Mesendoderm (in vitro differentiated cells): ENCODE measurements at places on chromosomes 4 and X.
A peak's percentile ranks its signal among the peaks of the same experiment; 100 is the strongest.

DNA sequence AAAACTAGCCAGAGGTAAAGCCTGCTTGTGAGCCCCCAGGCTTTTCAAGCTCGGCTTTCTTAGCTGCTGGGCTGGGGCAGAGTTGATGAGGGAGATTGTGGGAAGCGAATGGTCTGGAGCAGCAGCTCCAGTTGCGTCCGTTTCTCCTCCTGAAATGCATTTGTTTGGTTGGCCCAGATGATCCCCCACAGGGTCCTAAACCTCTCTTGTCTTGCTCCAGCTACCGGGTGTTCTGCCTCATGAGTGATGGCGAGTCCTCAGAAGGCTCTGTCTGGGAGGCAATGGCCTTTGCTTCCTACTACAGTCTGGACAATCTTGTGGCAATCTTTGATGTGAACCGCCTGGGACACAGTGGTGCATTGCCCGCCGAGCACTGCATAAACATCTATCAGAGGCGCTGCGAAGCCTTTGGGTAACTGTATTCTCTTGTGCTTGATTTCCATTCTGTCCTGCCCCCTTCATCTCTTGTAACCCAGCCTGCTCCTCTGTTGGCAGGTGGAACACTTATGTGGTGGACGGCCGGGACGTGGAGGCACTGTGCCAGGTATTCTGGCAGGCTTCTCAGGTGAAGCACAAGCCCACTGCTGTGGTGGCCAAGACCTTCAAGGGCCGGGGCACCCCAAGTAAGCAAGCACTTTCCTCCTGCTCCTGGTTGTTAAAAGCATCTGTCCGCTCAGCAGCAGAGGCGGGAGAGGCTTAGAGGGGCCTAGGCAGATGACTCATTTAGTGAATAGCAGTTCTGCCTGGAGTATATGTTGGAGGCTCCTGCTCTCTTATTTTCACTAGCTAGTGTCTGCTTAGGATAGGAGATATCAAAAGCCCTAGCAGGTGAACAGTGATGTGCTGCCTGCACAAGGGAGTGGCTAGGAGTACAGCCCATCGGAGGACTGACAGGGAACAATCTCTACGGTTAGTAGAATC is 15.3 kb downstream of the TKTL1 start:
- H3K4me1 ChIP-seq, result no peaks in the 10 kb centered on the region
- H3K27ac ChIP-seq, result no peak overlapping the region
- DNase-seq, result no peak
- H3K27me3 ChIP-seq, result no peaks in the 10 kb centered on the region
- H3K36me3 ChIP-seq, result no peaks in the 10 kb centered on the region

- H3K27ac ChIP-seq, result no peak overlapping the region
- no peaks in the 10 kb centered on the region for H3K4me1 ChIP-seq
- DNase-seq, result no peak
- no peaks in the 10 kb centered on the region for H3K36me3 ChIP-seq
Measured at GRCh38 chrX:154545673-154546274, 872 bp downstream of the G6PD start.

DNA sequence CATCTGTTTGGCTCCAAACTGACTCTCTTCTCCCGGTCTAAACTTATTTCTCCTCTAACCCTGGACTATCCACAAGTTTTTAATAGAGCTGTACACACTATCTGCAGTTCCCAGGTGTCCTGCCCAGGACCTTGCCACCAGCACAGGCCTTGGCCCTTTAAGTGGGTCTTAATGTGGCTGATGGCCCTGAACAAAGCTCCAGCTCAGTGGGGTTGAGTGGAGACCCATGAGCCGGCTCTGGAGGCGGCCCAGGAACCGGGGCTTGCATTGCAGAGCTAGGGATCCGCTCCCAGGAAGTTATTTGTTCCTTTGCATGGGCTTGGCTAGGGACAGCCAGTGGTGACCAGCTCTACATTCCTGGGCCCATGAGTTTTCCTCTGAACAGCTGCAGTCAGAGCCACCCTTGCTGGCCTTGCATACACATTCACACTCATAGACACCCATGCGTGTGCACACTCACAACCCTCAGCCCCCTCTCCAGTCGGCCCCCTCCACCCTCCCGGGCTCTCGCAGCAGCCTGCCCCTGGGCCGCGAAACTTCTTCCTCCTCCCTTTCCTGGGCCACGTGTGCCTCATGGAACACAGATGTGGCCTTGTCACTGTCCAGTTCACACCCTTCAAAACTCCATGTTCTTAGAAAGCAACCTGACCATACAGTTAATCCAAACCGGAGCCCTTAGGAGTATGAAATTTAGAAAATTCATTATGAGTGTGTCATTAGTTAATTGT is 58.2 kb downstream of the GPR143 start:
- no peaks in the 10 kb centered on the region for H3K4me1 ChIP-seq
- H3K36me3 ChIP-seq, result peaks cover 2% of the 10 kb centered on the region
- no peak for DNase-seq
- no peak overlapping the region for H3K27ac ChIP-seq
- no peak overlapping the region for H3K4me3 ChIP-seq

- H3K27ac ChIP-seq, result no peak overlapping the region
- H3K4me3 ChIP-seq, result no peak overlapping the region
- no peaks in the 10 kb centered on the region for H3K36me3 ChIP-seq
- DNase-seq, result no peak
- H3K27me3 ChIP-seq, result no peaks in the 10 kb centered on the region
Measured at GRCh38 chr4:138177278-138177968, 64.7 kb downstream of the SLC7A11 start.

GRCh38 chrX:130418740-130419139 is 17.0 kb downstream of the RBMX2 start:
- no peak overlapping the region for H3K4me3 ChIP-seq
- no peak for DNase-seq
- no peaks in the 10 kb centered on the region for H3K27me3 ChIP-seq
- H3K36me3 ChIP-seq, result no peaks in the 10 kb centered on the region
- no peak overlapping the region for H3K27ac ChIP-seq
- no peaks in the 10 kb centered on the region for H3K4me1 ChIP-seq

DNA sequence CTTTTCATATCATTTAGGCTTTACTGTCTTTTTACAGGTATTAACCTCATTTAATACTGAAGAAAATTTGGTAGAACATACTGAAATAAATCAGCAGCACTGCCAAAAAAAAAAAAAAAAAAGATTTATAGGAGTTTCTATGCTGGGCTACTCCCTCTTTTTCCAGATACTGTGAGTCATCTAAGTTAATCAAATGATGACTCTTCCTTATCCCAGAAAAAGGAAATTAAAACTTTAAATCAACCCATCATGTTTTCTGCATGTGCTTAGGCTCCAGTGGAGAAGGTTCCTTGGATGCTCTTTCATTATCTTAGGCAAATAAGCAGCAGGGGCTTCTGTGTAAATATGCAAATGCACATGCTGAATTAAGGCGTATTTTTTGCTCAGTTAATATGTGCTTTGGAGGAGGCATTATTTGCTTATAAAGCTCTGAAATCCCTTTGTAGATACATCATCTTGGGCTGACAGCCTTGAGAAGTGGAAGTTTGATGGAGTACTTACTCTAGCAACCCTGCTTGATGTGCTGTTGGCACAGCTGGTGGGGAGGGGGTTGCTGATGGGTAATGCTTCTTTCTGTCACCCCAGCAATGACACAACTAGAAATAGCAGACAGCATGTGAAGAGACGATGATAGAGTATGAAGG is 136.1 kb downstream of the C4orf33 start:
- H3K27me3 ChIP-seq, result no peaks in the 10 kb centered on the region
- no peak overlapping the region for H3K27ac ChIP-seq
- H3K36me3 ChIP-seq, result no peaks in the 10 kb centered on the region
- H3K4me3 ChIP-seq, result no peak overlapping the region
- no peak for DNase-seq
- H3K4me1 ChIP-seq, result no peaks in the 10 kb centered on the region

DNA sequence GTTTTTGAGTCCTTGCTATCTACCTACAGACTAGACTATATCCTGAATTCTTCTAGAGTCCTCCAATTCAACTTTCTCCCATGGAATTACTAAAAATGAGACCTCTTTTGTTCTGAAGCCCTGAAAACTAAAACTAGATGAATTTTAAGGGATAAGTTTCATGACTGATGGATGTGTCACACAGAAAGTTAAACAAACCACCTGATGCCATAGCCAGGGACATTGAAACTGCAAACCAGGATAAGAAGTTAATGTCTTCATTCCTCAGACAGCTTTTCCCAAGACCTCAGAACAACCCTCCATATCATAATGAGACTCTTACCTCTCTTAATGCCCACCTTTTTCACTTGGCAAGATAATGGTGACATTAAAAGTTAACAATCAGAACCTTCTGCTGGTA is 81.5 kb upstream of the PTPN13 start:
- H3K36me3 ChIP-seq, result no peaks in the 10 kb centered on the region
- no peak for DNase-seq
- H3K4me3 ChIP-seq, result no peak overlapping the region

DNA sequence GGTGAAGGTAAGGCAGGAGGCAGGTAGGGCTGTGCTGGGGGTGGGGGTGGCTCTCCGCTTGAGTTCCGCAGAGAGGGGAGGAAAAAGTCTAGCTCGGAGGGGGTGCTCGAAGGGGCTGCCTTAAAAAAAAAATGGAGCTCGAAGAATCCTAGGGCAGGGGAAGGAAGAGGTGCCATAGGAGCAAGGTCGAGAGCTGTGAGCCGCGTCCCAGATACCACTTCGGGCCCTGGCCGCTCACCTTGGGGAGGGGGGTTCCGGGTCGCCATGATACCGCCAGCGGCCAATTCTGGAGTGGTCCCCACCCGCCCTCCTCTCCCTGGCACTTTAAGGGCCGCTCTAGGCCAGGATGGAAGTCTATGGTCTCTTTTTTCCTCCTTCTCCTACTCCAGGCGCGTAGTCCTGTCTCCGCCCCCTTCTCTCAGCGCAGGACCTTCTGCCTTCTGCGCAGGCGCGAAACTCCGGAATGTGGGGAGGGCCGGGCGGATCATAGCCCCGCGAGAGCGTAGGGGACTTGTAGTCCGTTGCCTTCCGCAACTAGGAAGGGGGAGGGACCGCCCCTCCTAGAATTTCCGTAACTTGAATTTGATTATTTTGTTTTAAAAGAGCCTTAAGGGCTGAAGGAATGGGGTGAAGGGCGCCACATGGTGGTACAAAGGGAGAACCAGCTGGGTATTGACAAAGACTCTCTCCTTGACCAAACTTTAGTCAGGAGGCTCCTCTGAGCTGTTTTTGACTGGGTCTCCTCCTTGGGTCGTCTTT is at the start of gene FUNDC1:
TSS of gene FUNDC1 (minus strand) at position 293 of the 759 bp plus-strand sequence. CDS start at position 266, 27 bp downstream.
- no peaks in the 10 kb centered on the region for H3K36me3 ChIP-seq
- no peaks in the 10 kb centered on the region for H3K27me3 ChIP-seq
- peak within 1 kb of the TSS; percentile 60 for H3K4me3 ChIP-seq
- H3K4me1 ChIP-seq, result no peaks in the 10 kb centered on the region
- DNase-seq, result peak; percentile 98

DNA sequence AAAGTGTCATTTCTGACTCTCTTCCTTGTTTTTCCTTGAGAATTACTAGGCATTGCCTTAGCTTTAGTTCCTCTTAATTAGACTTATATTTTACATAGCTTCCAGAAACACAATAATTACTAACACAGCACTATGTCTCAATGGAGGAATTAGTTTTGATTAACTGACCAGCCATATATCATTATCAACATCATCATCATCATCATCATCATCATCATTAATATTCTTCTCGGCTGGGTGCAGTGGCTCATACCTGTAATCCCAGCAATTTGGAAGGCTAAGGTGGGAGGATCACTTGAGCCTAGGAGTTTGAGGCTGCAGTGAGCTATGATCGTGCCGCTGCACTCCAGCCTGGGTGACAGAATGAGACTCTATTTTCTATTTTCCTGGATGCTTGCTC is 2.7 kb upstream of the SLC25A5 start:
- H3K4me3 ChIP-seq, result no peak overlapping the region
- H3K27ac ChIP-seq, result no peak overlapping the region
- no peaks in the 10 kb centered on the region for H3K4me1 ChIP-seq
- no peaks in the 10 kb centered on the region for H3K27me3 ChIP-seq
- H3K36me3 ChIP-seq, result peaks cover 3% of the 10 kb centered on the region
- no peak for DNase-seq

DNA sequence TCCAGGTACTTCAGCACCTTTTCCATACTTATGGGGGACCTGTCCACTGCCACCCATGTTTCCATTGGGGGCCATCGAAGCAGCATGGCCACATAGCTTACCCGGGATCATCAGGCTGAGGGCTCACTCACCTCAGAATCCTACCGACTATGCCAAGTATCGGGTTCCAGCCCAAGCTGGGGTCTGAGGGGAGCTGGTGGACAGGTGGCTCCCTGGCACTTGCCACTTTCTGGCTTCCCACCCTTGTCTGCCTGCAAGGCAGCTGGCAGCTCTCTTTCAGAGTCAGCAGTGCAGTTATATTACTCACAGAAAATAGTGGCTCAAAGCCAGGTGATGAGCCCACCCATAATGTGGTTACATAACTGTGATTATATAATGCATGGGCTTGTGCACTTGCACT is 1153.8 kb downstream of the STIM2 start:
- no peak for DNase-seq
- H3K27me3 ChIP-seq, result no peaks in the 10 kb centered on the region
- no peaks in the 10 kb centered on the region for H3K36me3 ChIP-seq
- no peak overlapping the region for H3K4me3 ChIP-seq

GRCh38 chr4:145785391-145786008 is 105.6 kb downstream of the C4orf51 start:
- no peak for DNase-seq
- H3K4me3 ChIP-seq, result no peak overlapping the region
- no peak overlapping the region for H3K27ac ChIP-seq
- no peaks in the 10 kb centered on the region for H3K27me3 ChIP-seq

DNA sequence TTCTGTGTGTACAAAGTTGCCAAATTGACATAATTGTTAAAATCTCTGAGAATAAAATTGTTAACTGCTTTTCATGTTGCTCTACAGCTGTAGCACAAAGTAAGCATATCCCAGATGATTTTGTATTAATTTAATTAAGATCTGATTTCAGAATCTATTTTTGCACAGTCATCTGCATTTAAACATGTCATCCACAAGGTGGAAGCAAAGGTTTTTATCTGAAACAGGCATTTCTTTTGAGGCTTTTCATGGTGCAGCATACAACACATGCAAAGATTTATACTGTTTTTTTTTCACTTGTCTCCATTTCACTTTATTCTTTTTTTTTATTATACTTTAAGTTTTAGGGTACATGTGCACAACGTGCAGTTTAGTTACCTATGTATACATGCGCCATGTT is 51.2 kb downstream of the GC start:
- peak; percentile 64 for DNase-seq
- H3K4me3 ChIP-seq, result no peak overlapping the region
- no peaks in the 10 kb centered on the region for H3K27me3 ChIP-seq
- H3K4me1 ChIP-seq, result no peaks in the 10 kb centered on the region
- no peak overlapping the region for H3K27ac ChIP-seq
- H3K36me3 ChIP-seq, result no peaks in the 10 kb centered on the region

GRCh38 chr4:139833151-139833910 is 167.7 kb downstream of the MGST2 start:
- H3K4me1 ChIP-seq, result peaks cover 2% of the 10 kb centered on the region
- DNase-seq, result no peak
- no peak overlapping the region for H3K27ac ChIP-seq

- H3K27me3 ChIP-seq, result no peaks in the 10 kb centered on the region
- no peak overlapping the region for H3K4me3 ChIP-seq
- H3K4me1 ChIP-seq, result no peaks in the 10 kb centered on the region
- no peak overlapping the region for H3K27ac ChIP-seq
- no peaks in the 10 kb centered on the region for H3K36me3 ChIP-seq
Measured at GRCh38 chrX:28651186-28651585, 63.9 kb downstream of the IL1RAPL1 start.
